ENCODE measurements at places on chromosomes 2 and 18. TPM values are rescaled to one million over a fixed set of nuclear protein-coding genes. Genes with fewer than 3 reads are reported as not detected.

- DNase-seq, result peak; percentile 14
Observed at GRCh38 chr18:47877892-47878291, 52.6 kb downstream of the SMAD2 start.

GRCh38 chr2:26463244-26464192, 14.4 kb downstream of the OTOF start:
- DNase-seq, result peak; percentile 9

GRCh38 chr2:238064376-238064775, 3.6 kb downstream of the SCLY start:
- no peak for DNase-seq

GRCh38 chr2:135991861-135992260, 6.4 kb upstream of the DARS1 start:
- DNase-seq, result no peak

- DNase-seq, result no peak
Observed at GRCh38 chr18:76580288-76580962, 85.4 kb upstream of the ZNF516 start.

- no peak for DNase-seq
Observed at GRCh38 chr18:74980669-74981068, 228.3 kb downstream of the PTGR3 start.

GRCh38 chr2:52936029-52936428, 831.6 kb upstream of the CHAC2 start:
- DNase-seq, result peak; percentile 15

DNA sequence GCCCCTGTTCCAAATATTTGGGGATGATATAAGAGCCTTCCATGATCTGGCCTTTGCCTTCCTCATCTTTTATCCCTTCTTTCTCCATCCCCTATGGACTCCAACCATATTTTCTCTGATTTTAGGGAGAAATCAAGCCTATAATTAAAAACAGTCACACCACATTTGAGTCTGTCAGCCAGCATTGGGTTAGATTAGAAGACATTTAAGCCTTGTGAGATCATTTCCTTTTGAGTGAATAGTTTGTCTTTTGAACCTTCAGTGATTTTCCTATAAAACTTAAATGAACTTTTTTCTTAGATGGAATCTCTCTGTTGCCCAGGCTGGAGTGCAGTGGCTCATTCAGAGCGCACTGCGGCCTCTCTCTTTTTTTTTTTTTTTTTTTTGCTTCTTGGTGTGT, 7.6 kb upstream of the C18orf32 start:
- DNase-seq, result no peak

- DNase-seq, result peak; percentile 84
Observed at GRCh38 chr2:156908825-156909224, 348.7 kb upstream of the GALNT5 start.

- no peak for DNase-seq
Observed at GRCh38 chr2:203191961-203192360, 46.9 kb upstream of the CYP20A1 start.

- peak; percentile 76 for DNase-seq
Observed at GRCh38 chr2:144526831-144527230, 6.9 kb upstream of the ZEB2 start.

- DNase-seq, result no peak
Observed at GRCh38 chr18:58534535-58535301, 94.2 kb downstream of the ALPK2 start.

DNA sequence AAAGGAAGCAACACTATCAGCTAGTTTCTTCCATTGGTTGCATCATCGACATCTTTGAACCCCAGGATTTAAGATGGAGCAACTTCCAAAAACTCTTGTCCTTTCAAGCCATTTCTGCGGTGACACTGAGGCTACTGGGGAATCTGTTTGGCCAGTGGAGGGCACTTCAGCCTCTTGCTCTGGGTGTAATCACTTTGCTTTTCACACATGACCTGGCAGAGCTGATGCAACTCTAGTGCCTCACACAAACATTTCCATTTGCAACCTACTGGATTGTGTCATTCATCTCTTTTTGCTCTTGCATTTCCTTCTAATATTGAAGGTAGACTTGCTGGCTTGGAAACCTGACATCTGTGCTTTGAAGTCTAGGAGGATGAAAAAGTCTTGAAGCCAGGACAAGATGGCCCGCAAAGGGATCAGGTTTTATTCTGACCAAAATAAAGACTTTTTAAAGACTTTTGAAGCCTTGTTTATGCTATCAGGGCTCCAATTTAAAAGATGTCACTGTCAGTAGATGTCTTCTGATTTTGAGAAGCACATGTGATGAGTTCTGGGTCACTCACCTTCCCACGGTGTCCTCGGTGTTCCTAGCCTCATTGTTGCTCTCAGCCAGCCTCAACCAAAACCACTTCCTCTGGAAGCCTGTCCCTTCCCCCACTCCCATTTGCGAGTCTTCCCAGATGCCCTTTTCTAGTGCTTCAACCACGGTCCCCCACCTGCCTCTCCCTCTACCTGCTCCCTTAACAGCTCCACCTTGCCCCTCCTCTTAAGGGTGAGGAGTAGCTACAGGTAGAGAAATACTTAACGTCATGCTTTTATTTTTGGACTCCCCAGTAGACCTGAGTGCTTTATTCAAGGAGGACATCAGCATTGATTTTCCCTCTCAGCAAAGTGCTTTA, 69.7 kb upstream of the KCNE4 start:
- peak; percentile 93 for DNase-seq

DNA sequence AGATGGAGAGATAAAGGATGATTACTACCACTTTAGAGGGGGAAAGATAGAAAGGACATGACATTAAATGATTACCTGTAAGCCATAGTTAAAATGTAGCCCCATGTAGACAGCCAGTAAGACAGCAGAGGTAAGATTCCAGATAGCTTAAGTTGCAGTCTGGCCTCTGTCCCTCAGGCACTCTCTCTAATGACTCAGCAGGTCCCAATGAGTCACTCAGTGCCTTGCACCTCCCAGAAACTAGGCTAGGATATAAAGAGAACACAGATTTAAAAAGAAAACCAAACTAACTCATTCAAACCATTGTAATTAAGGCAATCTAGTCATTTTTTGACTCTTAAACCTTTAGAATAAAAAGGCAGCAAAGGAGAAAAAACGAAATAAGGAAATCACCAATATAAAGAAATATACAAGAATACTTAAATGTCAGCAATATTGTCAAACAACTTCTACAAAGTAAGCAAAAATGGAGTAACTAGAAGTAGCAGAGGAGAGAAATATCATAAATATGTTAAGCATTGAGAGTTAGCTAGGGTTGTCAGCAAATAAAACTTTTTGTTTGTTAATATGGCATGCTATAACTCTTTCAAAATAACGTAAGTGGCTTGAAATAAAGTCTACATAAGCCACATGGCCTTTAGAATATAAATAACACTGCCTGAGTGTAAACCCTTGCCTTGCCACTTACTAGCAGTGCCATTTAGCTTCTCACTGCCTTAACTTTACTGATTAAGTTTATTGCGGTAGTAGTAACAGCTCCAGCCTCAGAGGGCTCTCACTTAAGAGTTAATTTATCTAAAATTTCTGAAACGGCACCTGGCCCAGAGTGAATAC, 48.5 kb downstream of the SOCS6 start:
- DNase-seq, result peak; percentile 88

GRCh38 chr2:207160115-207160514, 5.6 kb downstream of the KLF7 start:
- peak; percentile 53 for DNase-seq

- DNase-seq, result no peak
Observed at GRCh38 chr2:114515882-114516281, 73.4 kb downstream of the DPP10 start.

- no peak for DNase-seq
Observed at GRCh38 chr2:107685421-107685986, 141.2 kb upstream of the RGPD4 start.

GRCh38 chr2:142879151-142879550, 1.7 kb downstream of the KYNU start:
- DNase-seq, result no peak

GRCh38 chr18:6521803-6522418, 107.2 kb upstream of the L3MBTL4 start:
- peak; percentile 61 for DNase-seq

DNA sequence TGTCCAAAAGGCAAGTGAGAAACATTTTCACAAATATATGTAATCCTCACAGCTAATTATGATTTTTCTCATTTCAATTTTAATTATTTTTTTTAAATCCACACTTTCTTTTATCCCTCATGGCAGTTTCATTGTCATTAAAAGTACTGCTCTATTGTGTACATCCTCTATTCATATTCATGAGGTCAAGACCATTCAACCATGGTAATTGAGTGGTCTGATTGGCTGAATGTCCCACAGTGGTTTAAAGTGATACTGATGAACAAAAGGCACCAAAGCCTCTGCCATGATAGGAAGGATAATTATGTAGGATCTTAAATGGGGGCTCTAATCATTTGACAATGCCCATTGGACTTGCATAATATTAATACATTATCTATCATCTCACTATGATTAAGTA, 108.4 kb upstream of the EPHA4 start:
- no peak for DNase-seq

DNA sequence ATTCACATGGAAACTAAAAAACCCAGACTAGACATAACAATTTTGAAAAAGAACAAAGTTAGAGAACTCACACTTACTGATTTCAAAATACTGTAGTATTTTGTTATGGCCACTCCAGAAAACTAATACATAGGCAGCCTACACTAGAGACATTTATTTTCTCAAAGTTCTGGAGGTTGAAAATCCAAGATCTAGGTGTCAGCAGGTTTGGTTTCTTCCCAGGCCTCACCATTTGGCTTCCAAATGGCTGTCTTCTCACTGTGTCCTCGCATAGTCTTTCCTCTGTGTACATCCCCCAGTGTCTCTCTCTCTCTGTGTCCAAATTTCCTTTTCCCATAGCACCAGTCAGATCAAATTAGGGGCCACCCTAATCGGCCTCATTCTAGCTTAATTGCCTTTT, 95.0 kb downstream of the NR4A2 start:
- DNase-seq, result no peak

GRCh38 chr2:32768387-32769174, 140.7 kb downstream of the TTC27 start:
- no peak for DNase-seq

GRCh38 chr2:129752686-129753085, 226.8 kb upstream of the RAB6C start:
- DNase-seq, result no peak

DNA sequence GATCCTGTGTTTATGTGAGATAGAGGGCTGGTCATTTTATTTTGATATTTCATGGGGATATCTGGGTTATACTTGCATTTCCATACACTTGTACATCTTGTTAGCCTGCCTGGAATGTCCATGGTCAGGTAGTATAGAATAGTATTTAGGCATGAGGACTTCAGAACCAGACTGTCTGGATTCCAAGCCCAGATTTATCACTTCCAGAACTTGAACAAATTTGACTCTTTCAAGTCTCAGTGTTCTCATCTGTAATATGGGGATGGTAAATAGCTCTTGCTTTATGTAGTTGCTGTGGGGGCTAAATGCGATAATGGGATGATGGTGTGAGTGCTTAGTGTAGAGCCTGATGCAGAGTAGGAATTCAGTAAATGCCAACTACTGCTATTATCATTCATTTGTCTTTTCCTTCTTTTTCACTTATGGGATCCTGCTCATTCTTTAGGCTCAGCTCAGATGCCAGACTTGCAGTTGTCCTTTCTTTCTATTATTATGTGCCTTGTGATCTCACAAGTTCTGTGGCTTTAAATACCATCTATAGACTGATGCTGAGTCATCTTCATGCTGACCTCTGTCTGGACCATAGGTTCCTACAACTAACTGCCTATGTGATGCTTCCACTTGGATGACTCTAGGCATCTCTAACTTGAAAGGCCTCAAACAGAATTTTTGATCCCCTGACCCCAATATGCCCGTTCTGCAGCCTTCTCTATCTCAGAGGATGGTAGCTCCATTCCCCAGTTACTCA, 67.4 kb downstream of the POLE4 start:
- DNase-seq, result peak; percentile 48

The XDH gene
- under 0.01 TPM for total RNA-seq

The KCTD18 gene
- total RNA-seq, result 29.4 TPM

The UGT1A8 gene
- not detected for total RNA-seq

The EFEMP1 gene
- 615 TPM for total RNA-seq

The CRYBA2 gene
- total RNA-seq, result not detected

The TRIM43 gene
- total RNA-seq, result not detected

The HOXD12 gene
- not detected for total RNA-seq

The TNFRSF11A gene
- total RNA-seq, result 0.66 TPM

The INPP4A gene
- total RNA-seq, result 26.1 TPM

The LPIN1 gene
- total RNA-seq, result 149 TPM

Measured in fibroblast of lung (primary cell).